ENCODE measurements at places on chromosomes 3 and 15.

DNA sequence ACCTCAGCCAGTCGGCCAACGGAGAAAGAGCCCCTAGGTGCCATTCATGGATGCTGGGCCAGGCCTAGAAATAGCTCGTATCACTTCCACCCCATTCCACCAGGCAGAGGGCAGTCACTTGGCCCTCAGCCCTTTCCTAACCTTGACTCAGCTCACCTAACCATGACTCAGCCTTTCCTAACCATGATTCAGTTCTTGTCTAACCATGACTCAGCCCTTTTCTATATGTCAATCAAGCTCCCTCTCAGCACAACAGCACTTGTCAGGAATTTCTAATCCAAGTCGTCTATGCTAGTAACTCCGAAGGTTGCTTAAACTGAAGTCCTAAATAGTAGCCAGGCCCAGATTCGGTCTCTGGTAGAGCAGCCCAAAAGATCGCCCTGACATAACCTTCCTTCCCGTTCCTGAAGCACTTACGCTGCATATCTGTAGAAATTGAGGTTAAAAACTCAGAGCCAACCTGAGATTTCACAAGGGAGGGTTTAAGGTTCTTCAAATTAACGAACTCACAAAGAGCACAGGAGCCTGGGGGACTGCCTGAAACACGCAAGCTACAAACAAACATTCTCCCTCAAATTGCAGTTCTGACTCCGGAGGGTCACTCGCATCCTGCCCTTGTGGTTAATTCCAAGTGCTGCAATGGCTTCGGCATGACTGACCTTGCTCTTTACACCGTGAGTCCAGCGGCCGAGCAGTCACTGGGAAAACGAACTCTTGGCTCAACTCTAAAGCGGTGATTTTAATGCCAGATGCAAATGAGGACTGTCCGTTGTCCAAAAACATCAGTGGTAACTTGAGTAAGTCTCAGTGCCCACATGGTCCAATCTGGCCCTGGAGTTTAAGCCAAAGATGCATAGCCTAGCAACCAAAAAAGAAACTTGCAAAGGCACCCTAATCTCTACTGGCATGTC lies 99.9 kb downstream of the ADAMTS17 start:
- DNase-seq: no peak

DNA sequence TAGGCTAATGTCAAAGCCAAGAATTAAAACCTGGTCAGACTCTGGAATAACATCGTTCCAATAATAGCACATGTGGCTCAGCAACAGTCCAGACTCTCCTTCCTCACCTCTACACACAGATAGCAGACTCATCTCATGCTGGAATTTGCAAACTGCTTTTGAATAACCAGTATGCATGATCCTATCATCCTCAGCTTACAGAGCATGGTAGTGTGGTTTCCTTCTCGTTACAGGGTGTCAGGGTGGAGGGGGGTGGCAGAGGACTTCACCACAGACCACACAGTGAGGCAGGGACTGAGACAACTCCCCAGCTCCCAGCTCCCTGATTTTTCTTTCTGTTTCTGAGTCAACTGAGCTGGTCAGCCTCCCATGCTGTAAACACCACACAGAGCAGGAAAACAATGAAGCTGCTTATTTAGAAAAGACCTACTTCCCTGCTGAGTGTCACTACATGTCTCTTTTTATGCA lies 101.6 kb downstream of the RPL22L1 start:
- DNase-seq: no peak

DNA sequence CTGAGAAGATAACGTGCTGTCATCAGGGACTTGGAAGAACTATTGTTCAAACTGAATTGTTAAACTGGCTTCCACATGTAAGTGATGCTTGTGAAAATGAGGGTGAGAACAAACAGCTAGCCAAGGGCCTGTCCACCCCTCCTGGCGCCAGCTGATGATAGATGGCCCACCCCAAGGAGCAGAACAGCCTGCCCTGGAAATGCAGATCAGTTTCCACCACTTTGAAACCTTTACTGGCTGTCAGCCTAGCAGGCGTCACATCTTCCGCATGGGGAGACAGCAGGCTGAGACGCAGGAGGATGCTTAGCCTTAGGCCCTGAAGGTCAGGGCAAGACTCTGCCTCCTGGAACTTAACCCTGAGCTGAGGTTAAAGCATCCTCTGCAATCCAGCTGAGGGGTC lies 6.4 kb upstream of the SLC51B start:
- no peak for DNase-seq

DNA sequence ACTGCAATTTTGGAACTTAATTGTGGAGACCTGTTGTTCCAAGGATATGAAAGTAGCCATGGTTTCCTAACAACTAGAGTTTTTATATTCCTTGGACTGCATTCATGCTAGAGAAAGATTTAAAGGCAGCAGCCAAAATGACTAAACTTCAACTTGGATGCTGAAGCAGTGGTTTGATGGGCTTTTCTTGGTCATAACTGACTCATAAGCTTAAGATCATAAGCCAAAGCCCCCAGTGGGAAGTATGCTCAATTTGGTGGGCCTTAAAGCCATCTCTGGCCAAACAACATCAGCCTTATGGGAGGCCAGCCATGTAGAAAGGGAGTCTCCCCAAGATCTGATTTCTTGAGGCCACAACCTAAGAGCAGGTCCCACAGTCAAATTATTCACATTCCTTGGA lies 80.2 kb downstream of the ZNF280D start:
- peak; percentile 62 for DNase-seq

GRCh38 chr15:47218295-47218694 lies 499.0 kb upstream of the SEMA6D start:
- DNase-seq: no peak

- no peak for DNase-seq
Observed at GRCh38 chr3:131962982-131963381, 71.8 kb downstream of the CPNE4 start.

GRCh38 chr3:170440344-170440743 lies 21.7 kb downstream of the CLDN11 start:
- no peak for DNase-seq

GRCh38 chr3:161072211-161072621 lies 32.9 kb downstream of the B3GALNT1 start:
- DNase-seq: no peak

All from muscle of back (tissue), 13 donors.